Naive B cell (primary cell): ENCODE measurements at places on chromosomes 7 and 10. TPM values are rescaled to one million over a fixed set of nuclear protein-coding genes. Genes with fewer than 3 reads are reported as not detected.

Gene OR2A5
- polyA plus RNA-seq: not detected

Gene CYP51A1
- 19.4 TPM for polyA plus RNA-seq

Gene ATG9B
- polyA plus RNA-seq: 11.2 TPM

Gene CLRN3
- polyA plus RNA-seq: not detected

Gene COL1A2
- not detected for polyA plus RNA-seq

Gene ADAM22
- polyA plus RNA-seq: 1.6 TPM

Gene TAF3
- polyA plus RNA-seq: 7.4 TPM

Gene PKD2L1
- polyA plus RNA-seq: not detected

Gene ABCB1
- polyA plus RNA-seq: 14.7 TPM

Gene PLAU
- 0.12 TPM for polyA plus RNA-seq

Gene CXCL12
- polyA plus RNA-seq: not detected

Gene FIGNL1
- polyA plus RNA-seq: 18.5 TPM

Gene ANKRD30A
- polyA plus RNA-seq: not detected

Gene IMPDH1
- 39.6 TPM for polyA plus RNA-seq

Gene MACC1
- polyA plus RNA-seq: 0.06 TPM

Gene SNX10
- polyA plus RNA-seq: 193 TPM

Gene PCBD1
- polyA plus RNA-seq: 13.9 TPM

Gene UPK3BL2
- polyA plus RNA-seq: 2.9 TPM

Gene HYAL4
- polyA plus RNA-seq: not detected

Gene MEIG1
- polyA plus RNA-seq: 1.2 TPM

Gene PLCE1
- 0.41 TPM for polyA plus RNA-seq

Gene CEP41
- 6.2 TPM for polyA plus RNA-seq

Gene RAB18
- 73.3 TPM for polyA plus RNA-seq

Gene NUTM2A
- not detected for polyA plus RNA-seq

Gene DIP2C
- polyA plus RNA-seq: 0.48 TPM

Gene LMTK2
- 1.6 TPM for polyA plus RNA-seq

Gene ACHE
- not detected for polyA plus RNA-seq

Gene RAMP3
- polyA plus RNA-seq: not detected

Gene PDE6C
- not detected for polyA plus RNA-seq

Gene ITGA8
- not detected for polyA plus RNA-seq

Gene AASS
- polyA plus RNA-seq: 2.6 TPM

Gene POMZP3
- polyA plus RNA-seq: 5.8 TPM

Gene COL28A1
- not detected for polyA plus RNA-seq

Gene HOXA5
- polyA plus RNA-seq: not detected

Gene TMEM236
- not detected for polyA plus RNA-seq

Gene FGFR2
- not detected for polyA plus RNA-seq

Gene CCL24
- not detected for polyA plus RNA-seq

Gene PDZD8
- 6.0 TPM for polyA plus RNA-seq

Gene BAMBI
- not detected for polyA plus RNA-seq

Gene SDK1
- polyA plus RNA-seq: not detected
